ENCODE measurements at places on chromosomes 3 and 15. TPM values are rescaled to one million over a fixed set of nuclear protein-coding genes. Genes with fewer than 3 reads are reported as not detected.
A peak's percentile ranks its signal among the peaks of the same experiment; 100 is the strongest.

GRCh38 chr3:191648787-191649186 is 187.8 kb downstream of the PYDC2 start:
- no peaks in the 10 kb centered on the region for H3K27me3 ChIP-seq
- H3K4me3 ChIP-seq, result no peak overlapping the region
- DNase-seq, result no peak
- H3K36me3 ChIP-seq, result no peaks in the 10 kb centered on the region

ENTPD3 gene
- total RNA-seq, result 0.54 TPM

DNA sequence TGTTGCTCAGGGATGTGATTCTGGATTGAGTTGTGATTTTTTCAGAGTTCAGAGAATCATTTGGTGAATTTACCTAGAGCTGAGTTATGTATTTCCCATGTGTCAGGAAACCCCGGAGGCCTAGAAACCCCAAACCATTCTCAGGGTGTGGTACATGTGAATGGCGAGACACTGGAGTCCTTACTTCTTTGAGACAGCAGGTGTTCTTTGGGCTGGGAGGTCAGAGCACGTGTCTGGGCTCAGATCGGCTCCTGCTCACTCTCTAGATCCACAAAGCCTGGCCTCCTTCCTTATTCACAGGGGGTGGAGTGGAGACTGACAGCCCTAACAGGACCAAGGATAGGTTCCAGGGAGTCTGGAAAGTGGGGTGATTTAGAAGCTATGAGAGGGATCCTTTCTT is 145.8 kb downstream of the CHDH start:
- H3K4me1 ChIP-seq, result no peaks in the 10 kb centered on the region
- no peak overlapping the region for H3K27ac ChIP-seq
- H3K4me3 ChIP-seq, result no peak overlapping the region
- H3K36me3 ChIP-seq, result no peaks in the 10 kb centered on the region
- H3K27me3 ChIP-seq, result no peaks in the 10 kb centered on the region

DNA sequence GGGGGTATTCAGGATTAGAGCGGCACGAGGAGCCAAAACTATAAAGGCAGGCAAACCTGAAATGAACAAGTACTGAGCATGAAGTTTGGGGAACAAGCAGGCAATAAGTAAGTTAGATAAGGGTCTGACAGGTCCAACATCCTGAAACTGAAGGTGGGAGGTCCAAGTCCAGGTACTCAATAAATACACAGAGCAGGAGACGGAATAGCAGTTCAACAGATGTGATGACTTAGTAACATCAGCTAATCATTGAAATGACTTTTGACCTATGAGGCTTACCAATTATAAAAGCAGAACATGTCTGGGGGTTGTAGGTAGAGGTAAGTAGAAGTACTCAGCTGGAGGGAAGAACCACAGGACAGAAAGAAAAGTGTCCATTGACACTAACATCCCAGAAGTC is 132.8 kb upstream of the PDZRN3 start:
- H3K4me3 ChIP-seq, result no peak overlapping the region
- DNase-seq, result no peak

- no peaks in the 10 kb centered on the region for H3K36me3 ChIP-seq
- H3K27ac ChIP-seq, result no peak overlapping the region
- peak; percentile 21 for DNase-seq
Measured at GRCh38 chr3:53645754-53646153, 151.3 kb downstream of the CACNA1D start.

- no peaks in the 10 kb centered on the region for H3K36me3 ChIP-seq
- no peaks in the 10 kb centered on the region for H3K27me3 ChIP-seq
- H3K27ac ChIP-seq, result no peak overlapping the region
- H3K4me3 ChIP-seq, result no peak overlapping the region
Measured at GRCh38 chr3:188788621-188789081, 383.1 kb upstream of the TPRG1 start.

DNA sequence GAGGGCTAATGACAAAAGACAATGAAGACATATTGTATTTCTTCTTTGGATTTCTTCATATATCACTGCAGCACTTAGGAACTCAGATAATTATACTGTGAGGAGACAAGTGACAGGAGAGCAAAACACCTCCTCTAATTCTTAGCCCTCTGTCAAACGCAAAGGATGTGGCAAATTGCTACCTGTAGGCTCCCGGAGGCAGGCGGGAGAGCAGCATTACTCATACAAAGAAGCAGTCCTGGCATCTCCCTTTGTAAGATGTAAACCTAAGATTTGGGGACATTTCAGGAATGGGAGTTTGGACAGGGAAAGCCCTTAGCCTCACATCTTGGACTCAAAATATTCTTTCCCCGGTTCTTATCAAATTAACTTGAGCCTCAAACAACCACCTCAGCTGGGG is 460.8 kb downstream of the SOX2 start:
- DNase-seq, result no peak
- no peaks in the 10 kb centered on the region for H3K27me3 ChIP-seq
- no peaks in the 10 kb centered on the region for H3K36me3 ChIP-seq
- H3K4me3 ChIP-seq, result no peak overlapping the region

GRCh38 chr3:194219826-194220410 is 84.0 kb downstream of the HES1 start:
- DNase-seq, result no peak
- no peaks in the 10 kb centered on the region for H3K27me3 ChIP-seq
- H3K27ac ChIP-seq, result no peak overlapping the region
- H3K4me1 ChIP-seq, result peaks cover 8% of the 10 kb centered on the region
- H3K4me3 ChIP-seq, result no peak overlapping the region

XCR1 gene
- total RNA-seq, result 0.10 TPM

AQP9 gene
- total RNA-seq, result 1.8 TPM

- no peak overlapping the region for H3K27ac ChIP-seq
- no peaks in the 10 kb centered on the region for H3K27me3 ChIP-seq
- no peaks in the 10 kb centered on the region for H3K36me3 ChIP-seq
- H3K4me3 ChIP-seq, result peak overlapping the region; percentile 28
Measured at GRCh38 chr15:57747206-57747896, 40.8 kb downstream of the POLR2M start.

- no peaks in the 10 kb centered on the region for H3K36me3 ChIP-seq
- no peaks in the 10 kb centered on the region for H3K4me1 ChIP-seq
- no peaks in the 10 kb centered on the region for H3K27me3 ChIP-seq
- no peak overlapping the region for H3K27ac ChIP-seq
Measured at GRCh38 chr15:41987925-41988275, 15.5 kb upstream of the EHD4 start.

CCDC39 gene
- total RNA-seq, result 0.81 TPM

DNA sequence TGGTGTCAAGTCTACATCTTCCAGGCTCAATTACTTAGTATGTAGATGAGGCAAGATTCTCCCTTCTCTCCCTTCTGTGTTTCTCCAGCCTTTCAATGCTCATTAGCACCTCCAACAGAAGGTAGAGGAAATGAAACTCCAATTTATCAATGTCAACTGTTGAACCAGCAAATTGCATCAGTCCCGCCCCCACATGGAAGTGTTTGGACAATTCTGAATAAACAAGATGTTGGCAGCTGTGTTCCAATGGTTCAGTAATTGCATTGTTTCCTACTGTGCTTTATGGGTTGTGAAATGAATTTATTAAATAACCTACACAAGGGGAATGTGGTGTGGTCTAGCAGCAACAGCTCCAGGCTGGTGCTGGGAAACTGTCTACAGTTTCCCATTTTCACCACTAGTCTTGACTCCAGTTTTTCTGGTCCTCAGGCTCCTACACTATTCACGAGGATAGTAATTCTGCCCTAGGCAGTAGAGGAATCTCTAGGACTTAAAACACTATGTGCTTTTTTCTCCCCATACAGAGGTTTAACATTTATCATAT is 91.9 kb downstream of the MB21D2 start:
- no peak overlapping the region for H3K4me3 ChIP-seq
- H3K27me3 ChIP-seq, result no peaks in the 10 kb centered on the region

GRCh38 chr15:53982876-53983275 is 4.6 kb downstream of the UNC13C start:
- no peaks in the 10 kb centered on the region for H3K36me3 ChIP-seq
- no peak for DNase-seq
- H3K4me1 ChIP-seq, result no peaks in the 10 kb centered on the region
- H3K4me3 ChIP-seq, result no peak overlapping the region

LINGO1 gene
- 0.25 TPM for total RNA-seq

ZIC4 gene
- total RNA-seq, result 0.46 TPM

DNA sequence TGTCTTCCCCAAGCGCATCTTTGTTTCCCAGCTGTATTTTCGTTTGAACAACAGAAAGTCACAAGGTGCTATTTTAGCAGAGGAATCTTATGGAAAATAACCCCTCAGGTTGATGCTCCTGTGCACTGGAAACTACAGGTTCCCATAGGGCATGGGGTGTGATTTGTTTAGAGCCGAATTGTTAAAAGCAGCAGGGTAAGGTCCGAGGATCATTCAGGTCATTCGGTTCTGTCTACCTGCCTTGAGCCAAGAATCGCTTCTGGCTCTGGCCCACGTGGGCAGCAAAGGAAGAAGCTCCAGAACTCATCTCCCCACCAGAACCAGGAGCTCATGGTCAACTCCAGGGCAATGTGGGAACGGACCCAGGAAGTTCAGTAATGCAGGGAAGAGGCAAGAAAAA is 116.7 kb upstream of the TPM1 start:
- DNase-seq, result no peak
- H3K36me3 ChIP-seq, result no peaks in the 10 kb centered on the region
- no peak overlapping the region for H3K4me3 ChIP-seq
- H3K27ac ChIP-seq, result no peak overlapping the region
- no peaks in the 10 kb centered on the region for H3K27me3 ChIP-seq
- H3K4me1 ChIP-seq, result peaks cover 17% of the 10 kb centered on the region

GOLIM4 gene
- total RNA-seq, result 13.4 TPM

DNA sequence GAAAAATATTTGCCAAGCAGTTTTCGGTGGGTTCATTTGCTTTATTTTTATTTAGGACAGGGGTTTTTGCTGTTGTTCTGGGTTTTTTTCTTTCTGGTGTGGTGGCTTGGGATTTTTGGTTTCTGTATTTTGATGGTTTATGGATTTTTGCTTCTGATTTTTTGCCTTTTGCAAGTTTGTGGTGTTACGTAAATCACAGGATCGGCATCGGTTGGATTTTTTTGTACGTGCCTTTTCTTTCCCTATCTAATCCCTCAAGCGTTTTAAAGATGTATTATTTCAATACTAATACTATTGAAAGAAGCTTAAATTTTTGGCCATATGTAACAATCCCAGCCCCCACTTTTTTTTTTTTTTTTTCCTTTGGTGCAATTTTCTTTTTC is 782 bp upstream of the BCL6 start:
- H3K4me1 ChIP-seq, result peaks cover 29% of the 10 kb centered on the region
- no peak for DNase-seq
- H3K36me3 ChIP-seq, result no peaks in the 10 kb centered on the region
- H3K27ac ChIP-seq, result peak overlapping the region; percentile 100
- no peaks in the 10 kb centered on the region for H3K27me3 ChIP-seq

DNA sequence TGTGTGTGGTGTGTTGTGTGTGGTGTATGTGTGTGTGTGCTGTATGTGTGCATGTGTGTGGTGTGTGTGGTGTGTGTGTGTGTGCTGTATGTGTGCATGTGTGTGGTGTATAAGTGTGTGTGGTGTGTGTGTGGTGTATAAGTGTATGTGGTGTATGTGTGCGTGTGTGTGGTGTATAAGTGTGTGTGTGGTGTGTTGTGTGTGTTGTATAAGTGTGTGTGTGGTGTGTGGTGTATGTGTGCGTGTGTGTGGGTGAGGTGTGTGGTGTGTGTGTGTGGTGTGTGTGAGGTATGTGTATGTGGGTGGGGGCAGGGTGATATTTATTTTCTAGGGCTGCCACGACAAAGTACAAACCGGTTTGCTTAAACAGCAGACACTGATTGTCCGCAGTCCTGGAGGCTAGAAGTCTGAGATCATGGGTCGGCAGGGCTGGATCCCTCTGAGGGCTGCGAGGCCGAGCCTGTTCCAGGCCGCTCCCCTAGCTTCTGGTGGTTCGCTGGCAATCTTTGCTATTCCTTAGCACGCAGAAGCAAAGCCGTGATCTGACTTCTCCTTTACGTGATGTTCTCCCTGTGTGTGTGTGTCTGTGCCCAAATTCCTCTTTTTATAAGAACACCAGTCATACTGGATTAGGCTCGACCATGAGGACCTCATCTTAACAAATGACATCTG is 160.2 kb downstream of the XXYLT1 start:
- H3K27ac ChIP-seq, result no peak overlapping the region
- no peak overlapping the region for H3K4me3 ChIP-seq
- no peak for DNase-seq
- H3K36me3 ChIP-seq, result no peaks in the 10 kb centered on the region

FBXW12 gene
- not detected for total RNA-seq

LMOD3 gene
- 154 TPM for total RNA-seq

DNA sequence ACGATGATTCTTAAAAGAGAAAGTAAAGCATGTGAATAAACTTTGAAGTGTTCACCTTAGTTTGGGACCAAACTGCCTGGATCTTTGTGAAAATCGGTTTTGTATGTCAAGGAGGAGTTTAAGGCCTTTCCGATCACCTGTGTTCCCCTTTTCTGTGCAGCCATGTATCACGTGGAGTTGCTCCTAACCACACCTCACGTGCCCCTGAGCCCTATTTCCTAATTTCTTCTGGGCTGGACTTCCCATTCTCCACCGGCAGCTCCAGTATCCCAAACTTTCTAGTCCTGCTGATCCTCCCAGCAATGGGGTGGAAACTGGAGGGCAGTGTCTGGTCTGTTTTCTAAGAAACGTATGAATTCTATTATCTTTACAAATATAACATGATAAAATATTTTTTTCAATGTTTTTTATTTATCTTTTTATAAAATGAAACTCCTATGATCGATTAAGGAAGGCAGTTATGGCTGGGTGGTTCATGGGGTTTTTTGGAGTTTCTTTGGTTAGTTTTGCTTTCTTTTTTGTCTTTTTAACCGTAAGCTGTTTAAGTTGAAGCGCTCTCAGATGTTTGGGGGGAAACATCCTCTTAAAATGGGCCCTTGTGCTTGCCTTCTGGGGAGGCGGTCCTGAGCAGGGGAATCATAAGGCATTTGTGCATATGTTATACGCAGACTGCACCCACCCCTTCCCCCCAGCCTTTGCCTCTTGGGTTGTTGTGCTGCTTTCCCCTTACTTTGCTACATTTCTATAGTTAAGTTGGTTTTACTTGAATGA is 43.6 kb upstream of the WWTR1 start:
- no peaks in the 10 kb centered on the region for H3K36me3 ChIP-seq
- no peak overlapping the region for H3K4me3 ChIP-seq
- no peak for DNase-seq
- no peaks in the 10 kb centered on the region for H3K4me1 ChIP-seq
- H3K27me3 ChIP-seq, result no peaks in the 10 kb centered on the region
- H3K27ac ChIP-seq, result no peak overlapping the region

COL8A1 gene
- total RNA-seq, result 5.4 TPM

DNA sequence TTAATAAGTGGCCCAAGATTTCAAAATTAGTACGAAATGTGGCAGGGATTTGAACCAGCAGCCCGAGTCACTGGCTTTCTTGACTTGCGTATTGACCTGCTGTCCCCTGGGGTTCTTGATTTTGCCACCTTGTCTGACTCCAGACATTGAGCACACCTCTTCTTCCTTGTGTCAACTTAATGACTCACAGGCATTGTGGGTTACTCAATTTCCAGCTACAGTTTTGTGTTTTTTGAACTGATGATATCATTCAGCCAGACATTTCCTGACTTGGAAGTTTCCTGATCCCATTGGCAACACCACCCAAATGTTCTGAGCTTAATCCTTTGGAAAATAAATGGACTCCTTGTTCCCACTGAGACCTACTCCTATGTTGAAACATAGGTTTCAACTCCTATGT is 64.2 kb downstream of the MOBP start:
- DNase-seq, result no peak
- no peaks in the 10 kb centered on the region for H3K36me3 ChIP-seq
- no peaks in the 10 kb centered on the region for H3K4me1 ChIP-seq
- H3K27ac ChIP-seq, result no peak overlapping the region
- H3K4me3 ChIP-seq, result no peak overlapping the region

TERC gene
- 1.5 TPM for total RNA-seq
